ENCODE measurements at places on chromosomes 6 and 20.

- DNase-seq, result no peak
Observed at GRCh38 chr20:46303176-46303956, 4.9 kb downstream of the CDH22 start.

DNA sequence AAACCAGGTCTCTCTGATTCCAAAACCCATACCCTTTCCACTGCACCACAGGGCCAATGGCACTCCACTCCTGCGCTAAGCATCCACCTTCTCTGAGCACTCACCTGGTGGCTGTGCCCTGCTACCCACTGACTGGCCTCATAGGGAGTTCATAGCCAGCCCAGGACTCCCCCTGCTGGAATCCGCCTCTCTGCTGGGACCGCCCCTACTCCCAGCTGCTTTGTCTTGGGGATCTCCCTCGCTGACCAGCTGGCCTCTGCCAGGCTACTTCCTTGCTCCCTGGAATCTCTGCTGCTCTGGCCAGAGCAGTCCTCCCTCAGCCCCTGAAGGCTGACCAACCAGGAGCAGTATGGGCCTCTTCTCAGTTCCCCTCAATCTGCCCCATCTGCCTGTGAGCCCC lies 129.7 kb downstream of the FAXC start:
- no peak for DNase-seq

DNA sequence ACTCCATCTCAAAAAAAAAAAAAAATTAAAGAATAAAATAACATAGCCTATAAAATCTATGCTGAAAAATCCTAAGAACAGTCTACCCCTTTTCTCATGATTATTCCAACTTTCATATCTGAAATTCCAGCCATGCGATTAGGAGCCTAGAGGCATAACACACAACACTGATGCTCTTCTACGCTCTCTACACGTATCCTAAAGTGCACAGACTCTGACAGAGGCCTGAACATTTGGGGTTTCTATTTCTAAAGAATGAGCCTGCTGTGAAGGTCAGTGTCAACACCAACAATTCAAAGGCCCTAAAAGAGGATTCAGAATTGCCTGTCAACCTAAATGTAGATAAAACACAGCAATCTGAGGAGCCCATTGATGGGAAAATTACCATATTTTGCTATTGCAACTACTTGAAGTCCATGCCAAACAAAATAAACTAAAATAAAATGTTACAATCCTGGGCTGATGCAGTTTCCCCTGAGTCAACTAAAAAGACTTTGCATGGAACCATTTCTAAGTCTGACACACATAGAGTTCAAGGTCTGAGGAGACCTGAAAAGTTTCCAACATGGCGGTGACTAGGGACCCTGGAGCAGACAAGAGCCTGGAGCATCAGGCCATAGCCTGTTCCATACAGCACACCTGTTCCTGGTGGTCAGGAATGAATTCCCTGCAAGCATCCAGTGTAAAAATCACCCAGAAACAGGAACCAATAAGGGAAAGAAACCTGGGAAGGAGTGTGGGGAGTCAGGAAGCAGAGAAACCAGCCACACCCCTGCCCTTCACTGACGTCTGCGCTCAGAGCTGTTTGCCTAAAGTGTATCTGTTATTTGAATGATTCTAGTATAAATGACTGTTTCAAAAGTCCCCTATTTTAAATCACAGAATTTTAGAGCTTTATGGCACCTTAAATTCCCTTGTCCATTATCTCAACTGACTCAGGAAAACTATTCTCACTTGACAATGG lies 11.8 kb downstream of the NINL start:
- DNase-seq, result no peak

DNA sequence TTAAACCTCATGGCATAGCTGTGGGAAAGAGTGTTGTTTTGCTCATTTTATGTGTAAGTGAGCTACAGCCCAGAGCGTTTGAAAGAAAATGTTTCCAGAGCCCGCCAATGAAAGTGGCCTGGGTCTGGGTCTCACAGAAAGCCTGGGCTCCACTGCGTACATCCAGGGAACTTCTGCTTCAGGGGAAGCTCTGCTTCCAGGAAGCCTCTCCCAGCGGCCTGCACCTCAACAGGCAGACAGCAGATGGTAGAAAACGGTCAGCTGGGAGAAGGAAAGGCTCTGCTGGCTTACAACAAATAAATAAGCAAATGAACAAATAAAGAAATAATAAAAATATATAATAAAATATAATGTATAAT lies 270.5 kb upstream of the SUPT3H start:
- no peak for DNase-seq

DNA sequence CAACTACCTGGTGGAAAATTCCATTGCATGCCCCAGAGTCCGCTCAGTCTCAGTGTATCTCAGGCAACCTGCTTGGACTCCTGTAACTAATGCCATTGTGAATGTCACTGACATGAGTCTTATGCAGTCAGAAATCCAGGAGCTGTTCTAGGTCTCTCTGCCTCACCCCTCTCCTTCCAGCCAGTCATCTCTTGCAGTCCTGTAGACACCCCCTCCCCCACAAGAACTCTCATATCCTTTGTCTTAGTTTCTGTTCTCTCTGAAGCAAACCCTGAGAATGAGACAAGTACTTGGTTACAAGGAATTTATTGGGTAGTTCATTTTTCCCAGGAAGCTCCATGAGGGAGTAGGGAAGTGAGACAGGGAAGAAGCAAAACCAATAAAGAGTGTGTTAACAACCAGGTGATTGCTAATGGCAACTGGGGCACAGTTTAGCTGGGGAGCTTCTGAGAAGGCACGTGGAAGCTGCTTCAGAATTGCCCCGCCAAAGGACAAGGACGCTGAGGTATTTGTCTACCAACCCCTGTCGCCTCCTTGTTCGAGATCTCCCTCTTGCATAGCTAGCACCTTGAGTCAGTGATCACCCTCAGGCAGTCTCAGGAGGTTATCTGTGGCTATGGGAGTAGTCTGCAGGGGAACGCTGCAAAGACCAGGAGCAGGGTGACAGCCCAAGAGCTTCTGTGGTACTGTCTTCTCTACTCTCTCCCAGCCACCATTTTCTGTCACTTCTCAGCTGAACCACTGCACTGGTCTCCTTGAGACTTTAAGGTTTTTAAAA lies 911.4 kb upstream of the FLRT3 start:
- no peak for DNase-seq

GRCh38 chr20:51654060-51654459 lies 111.5 kb upstream of the NFATC2 start:
- DNase-seq, result no peak

GRCh38 chr20:2519115-2519809 lies 10.5 kb upstream of the ZNF343 start:
- DNase-seq, result no peak
